Muscle of leg (tissue), 16 donors: ENCODE measurements at places on chromosomes 6 and 20. TPM values are rescaled to one million over a fixed set of nuclear protein-coding genes. Genes with fewer than 3 reads are reported as not detected.

Gene PRL
- 0.13 TPM for total RNA-seq

DNA sequence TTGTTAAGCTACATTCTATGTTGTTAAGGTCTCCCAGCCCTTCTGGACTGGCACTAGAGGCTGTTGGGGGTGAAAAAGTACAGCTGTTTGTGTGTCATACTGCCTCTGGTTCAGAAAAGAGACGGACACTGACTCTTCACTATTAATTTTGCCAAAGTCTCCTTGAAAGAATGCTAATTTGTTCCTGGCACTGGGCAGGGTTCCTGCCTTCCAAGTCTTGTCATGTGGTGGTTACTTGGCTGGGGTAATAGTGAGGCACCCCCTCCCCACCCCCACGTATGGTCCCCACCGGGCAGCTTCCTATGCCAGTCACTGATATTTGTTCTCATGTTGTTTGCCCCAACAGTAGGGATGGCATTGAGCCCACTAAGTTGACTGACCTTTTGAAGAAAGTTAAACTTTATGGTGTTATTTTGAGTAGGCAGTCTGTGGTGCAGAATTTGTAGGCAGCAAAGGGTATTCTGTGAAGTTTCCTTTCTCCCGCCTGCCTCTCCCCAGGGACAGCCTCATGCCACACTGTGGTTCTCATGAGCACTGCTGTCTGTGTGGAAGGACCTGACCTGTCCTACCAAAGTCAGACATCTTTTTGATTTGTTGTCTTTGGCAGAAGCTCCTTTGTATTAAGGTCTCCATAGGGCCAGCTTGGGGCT, 8.7 kb downstream of the CDS2 start:
- no peak overlapping the region for H3K4me3 ChIP-seq
- peak; percentile 30 for DNase-seq
- H3K36me3 ChIP-seq = peaks cover 2% of the 10 kb centered on the region
- H3K4me1 ChIP-seq = peaks cover 9% of the 10 kb centered on the region

Gene TMEM181
- total RNA-seq = 17.6 TPM

- no peaks in the 10 kb centered on the region for H3K27me3 ChIP-seq
- peak; percentile 81 for DNase-seq
- H3K4me1 ChIP-seq = peaks cover 11% of the 10 kb centered on the region
- H3K27ac ChIP-seq = peak overlapping the region; percentile 76
- no peaks in the 10 kb centered on the region for H3K36me3 ChIP-seq
These were observed 374.4 kb downstream of the UTRN start for GRCh38 chr6:144659202-144660182.

GRCh38 chr20:31516651-31517050, 2.4 kb downstream of the HM13 start:
- peaks cover 23% of the 10 kb centered on the region for H3K36me3 ChIP-seq
- H3K4me1 ChIP-seq = peaks cover 30% of the 10 kb centered on the region
- DNase-seq = no peak
- no peak overlapping the region for H3K27ac ChIP-seq
- H3K4me3 ChIP-seq = no peak overlapping the region

DNA sequence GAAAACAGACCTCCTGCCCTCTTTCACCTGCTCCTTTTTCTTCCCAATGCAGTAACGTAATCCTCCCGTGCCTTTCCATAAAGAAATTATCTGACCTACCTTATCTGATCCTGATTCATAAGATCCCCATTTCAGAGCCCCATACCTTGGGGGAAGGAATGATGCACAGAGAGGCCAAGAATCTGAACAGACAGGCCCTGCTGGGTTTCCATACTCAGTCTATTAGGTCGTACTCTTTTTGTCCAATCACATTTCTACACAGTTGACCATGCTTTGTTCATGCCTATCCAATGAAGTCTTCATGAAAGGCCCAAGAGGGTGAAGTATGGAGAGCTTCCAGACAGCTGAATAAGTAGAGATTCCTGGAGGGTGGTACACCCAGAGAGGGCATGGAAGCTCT, 25.3 kb downstream of the SRPK1 start:
- no peak for DNase-seq
- H3K36me3 ChIP-seq = no peaks in the 10 kb centered on the region
- no peak overlapping the region for H3K4me3 ChIP-seq
- no peaks in the 10 kb centered on the region for H3K4me1 ChIP-seq
- H3K27ac ChIP-seq = no peak overlapping the region

Gene KCNK17
- 0.44 TPM for total RNA-seq

DNA sequence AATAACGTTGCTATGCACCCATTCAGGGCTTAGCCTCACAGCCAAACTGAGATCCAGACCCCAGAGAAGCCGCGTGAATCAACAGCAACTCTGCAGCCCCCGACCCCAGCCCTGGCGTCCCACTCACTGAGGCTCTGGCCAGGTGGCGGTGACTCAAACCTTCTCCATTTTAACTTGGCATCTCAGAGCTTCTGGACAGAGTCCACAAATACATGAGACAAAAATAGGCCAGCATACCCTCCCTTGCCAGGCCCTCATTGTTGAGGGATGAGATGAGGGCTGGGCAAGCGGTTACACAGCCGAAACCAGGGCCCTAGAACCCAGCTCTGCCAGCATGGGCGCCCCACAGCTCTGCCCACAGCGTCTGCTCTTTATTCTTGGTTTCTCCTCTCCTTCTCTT, 118.4 kb downstream of the MYLK4 start:
- no peak overlapping the region for H3K4me3 ChIP-seq
- no peaks in the 10 kb centered on the region for H3K27me3 ChIP-seq
- peaks cover 30% of the 10 kb centered on the region for H3K4me1 ChIP-seq
- H3K27ac ChIP-seq = peak overlapping the region; percentile 42
- no peaks in the 10 kb centered on the region for H3K36me3 ChIP-seq

DNA sequence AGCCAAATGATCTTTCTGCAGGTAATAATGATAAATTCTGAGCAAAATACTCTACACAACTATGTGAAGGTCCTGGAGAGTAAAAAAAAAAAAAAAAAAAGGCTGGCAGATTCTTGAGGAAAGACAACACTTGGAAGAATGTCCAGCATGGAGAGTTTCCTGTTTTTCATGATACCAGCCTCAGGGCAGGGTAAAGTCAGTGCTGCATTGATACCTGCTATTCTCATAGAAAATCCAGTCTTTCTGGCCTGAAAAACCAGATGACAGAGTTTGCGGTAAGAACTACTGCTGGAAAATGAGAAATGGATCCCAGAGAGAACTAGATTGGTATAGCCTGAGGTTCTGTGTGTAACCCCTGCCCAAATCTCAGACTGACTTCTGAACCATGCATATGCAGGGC, 89.1 kb downstream of the AFG1L start:
- H3K4me3 ChIP-seq = no peak overlapping the region
- H3K27me3 ChIP-seq = no peaks in the 10 kb centered on the region
- no peak overlapping the region for H3K27ac ChIP-seq
- DNase-seq = peak; percentile 57
- H3K36me3 ChIP-seq = no peaks in the 10 kb centered on the region
- H3K4me1 ChIP-seq = no peaks in the 10 kb centered on the region

Gene WFDC12
- not detected for total RNA-seq

Gene PACRG
- total RNA-seq = 1.8 TPM
